ENCODE measurements at places on chromosomes 7 and 10. TPM values are rescaled to one million over a fixed set of nuclear protein-coding genes. Genes with fewer than 3 reads are reported as not detected.

The C10orf143 gene
- total RNA-seq = 1.3 TPM

The GNG11 gene
- 1.9 TPM for total RNA-seq

The NACAD gene
- total RNA-seq = 0.27 TPM

The COL26A1 gene
- total RNA-seq = under 0.01 TPM

The UNCX gene
- total RNA-seq = not detected

The SRRM3 gene
- under 0.01 TPM for total RNA-seq

The PRKCQ gene
- 36.6 TPM for total RNA-seq

The EPO gene
- total RNA-seq = not detected

The CYP3A7 gene
- total RNA-seq = not detected

The CASP7 gene
- total RNA-seq = 8.6 TPM

The IFIT5 gene
- total RNA-seq = 9.2 TPM

The MMD2 gene
- total RNA-seq = not detected

The LLCFC1 gene
- not detected for total RNA-seq

Measured in hematopoietic multipotent progenitor cell (in vitro differentiated cells).